ENCODE measurements at places on chromosomes 7 and 10. TPM values are rescaled to one million over a fixed set of nuclear protein-coding genes. Genes with fewer than 3 reads are reported as not detected.

HDAC9 gene
- total RNA-seq = 159 TPM

NEUROG3 gene
- not detected for total RNA-seq

GRCh38 chr10:110425684-110426293 is 71.9 kb upstream of the DUSP5 start:
- H3K36me3 ChIP-seq = peaks cover under 1% of the 10 kb centered on the region
- H3K27ac ChIP-seq = no peak overlapping the region
- H3K4me3 ChIP-seq = no peak overlapping the region
- H3K4me1 ChIP-seq = peaks cover 46% of the 10 kb centered on the region

GRCh38 chr7:106126170-106126938 is 14.2 kb upstream of the SYPL1 start:
- H3K36me3 ChIP-seq = no peaks in the 10 kb centered on the region
- H3K27ac ChIP-seq = no peak overlapping the region
- no peaks in the 10 kb centered on the region for H3K27me3 ChIP-seq
- DNase-seq = peak; percentile 36

DNA sequence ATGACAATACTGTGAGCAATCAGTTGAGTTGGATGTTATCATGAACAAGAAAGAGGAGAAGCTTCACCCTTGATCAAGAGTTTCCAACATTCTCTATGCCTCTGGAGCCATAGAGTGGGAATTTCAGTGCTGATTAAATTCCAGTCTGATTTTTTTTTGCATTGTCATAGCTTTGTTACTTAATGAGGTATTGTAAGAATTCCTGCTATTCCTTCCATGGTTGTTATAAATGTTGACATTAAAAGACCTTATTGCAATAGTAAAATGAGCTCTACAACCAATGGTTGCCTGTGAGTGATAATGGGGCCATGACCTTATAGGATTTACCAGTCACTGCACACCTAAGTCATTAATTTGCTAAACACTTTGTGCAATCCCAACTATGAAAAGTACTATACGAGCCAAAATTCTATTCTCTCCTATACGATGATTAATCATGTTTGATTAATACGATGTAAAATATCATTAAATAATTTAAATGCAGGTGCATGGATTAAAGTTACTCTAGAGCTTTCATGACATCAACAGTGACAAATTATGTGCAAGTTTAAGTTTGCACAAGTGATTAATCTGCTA is 353.2 kb upstream of the KLF6 start:
- H3K4me1 ChIP-seq = no peaks in the 10 kb centered on the region
- no peak for DNase-seq
- H3K27ac ChIP-seq = no peak overlapping the region
- no peak overlapping the region for H3K4me3 ChIP-seq

NOC3L gene
- total RNA-seq = 21.8 TPM

CYP26C1 gene
- 0.39 TPM for total RNA-seq

- H3K4me3 ChIP-seq = no peak overlapping the region
- DNase-seq = peak; percentile 16
- H3K4me1 ChIP-seq = peaks cover 37% of the 10 kb centered on the region
- no peaks in the 10 kb centered on the region for H3K27me3 ChIP-seq
- peaks cover 10% of the 10 kb centered on the region for H3K36me3 ChIP-seq
- H3K27ac ChIP-seq = peak overlapping the region; percentile 60
Measured at GRCh38 chr10:72637398-72637857, 11.5 kb upstream of the MICU1 start.

All from Calu3 (cell line).